Spinal cord (tissue), 10 donors: ENCODE measurements at places on chromosomes 4 and X.

GRCh38 chr4:181536811-181537434, 706.3 kb upstream of the TENM3 start:
- DNase-seq, result no peak

- DNase-seq, result no peak
Observed at GRCh38 chr4:185247151-185247550, 37.8 kb downstream of the SNX25 start.

- DNase-seq, result no peak
Observed at GRCh38 chr4:150149381-150149780, 71.1 kb downstream of the DCLK2 start.

DNA sequence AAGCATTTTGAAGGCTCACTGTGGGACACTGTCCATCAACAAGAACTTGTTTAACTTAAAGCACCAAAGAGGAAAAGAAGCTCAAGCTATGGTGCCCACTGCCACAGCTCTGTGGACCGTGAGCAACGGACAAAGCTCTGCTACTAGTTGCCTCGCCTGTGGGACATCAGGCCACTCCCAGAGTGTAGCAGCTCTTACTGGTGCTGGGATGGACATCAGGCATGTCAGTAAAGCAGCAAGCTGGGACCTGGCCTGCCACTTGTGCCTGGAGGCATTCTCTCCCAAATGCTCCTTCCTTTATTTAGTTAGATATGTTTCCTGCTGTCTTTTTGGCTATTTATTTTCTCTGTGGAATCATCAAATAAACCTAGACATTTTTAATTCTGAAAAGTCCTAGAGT, 46.7 kb downstream of the TMEM154 start:
- DNase-seq, result no peak

GRCh38 chrX:41441934-41442823, 5.0 kb upstream of the NYX start:
- DNase-seq, result no peak
